SK-N-MC (cell line): ENCODE measurements at places on chromosomes 7 and 10.

DNA sequence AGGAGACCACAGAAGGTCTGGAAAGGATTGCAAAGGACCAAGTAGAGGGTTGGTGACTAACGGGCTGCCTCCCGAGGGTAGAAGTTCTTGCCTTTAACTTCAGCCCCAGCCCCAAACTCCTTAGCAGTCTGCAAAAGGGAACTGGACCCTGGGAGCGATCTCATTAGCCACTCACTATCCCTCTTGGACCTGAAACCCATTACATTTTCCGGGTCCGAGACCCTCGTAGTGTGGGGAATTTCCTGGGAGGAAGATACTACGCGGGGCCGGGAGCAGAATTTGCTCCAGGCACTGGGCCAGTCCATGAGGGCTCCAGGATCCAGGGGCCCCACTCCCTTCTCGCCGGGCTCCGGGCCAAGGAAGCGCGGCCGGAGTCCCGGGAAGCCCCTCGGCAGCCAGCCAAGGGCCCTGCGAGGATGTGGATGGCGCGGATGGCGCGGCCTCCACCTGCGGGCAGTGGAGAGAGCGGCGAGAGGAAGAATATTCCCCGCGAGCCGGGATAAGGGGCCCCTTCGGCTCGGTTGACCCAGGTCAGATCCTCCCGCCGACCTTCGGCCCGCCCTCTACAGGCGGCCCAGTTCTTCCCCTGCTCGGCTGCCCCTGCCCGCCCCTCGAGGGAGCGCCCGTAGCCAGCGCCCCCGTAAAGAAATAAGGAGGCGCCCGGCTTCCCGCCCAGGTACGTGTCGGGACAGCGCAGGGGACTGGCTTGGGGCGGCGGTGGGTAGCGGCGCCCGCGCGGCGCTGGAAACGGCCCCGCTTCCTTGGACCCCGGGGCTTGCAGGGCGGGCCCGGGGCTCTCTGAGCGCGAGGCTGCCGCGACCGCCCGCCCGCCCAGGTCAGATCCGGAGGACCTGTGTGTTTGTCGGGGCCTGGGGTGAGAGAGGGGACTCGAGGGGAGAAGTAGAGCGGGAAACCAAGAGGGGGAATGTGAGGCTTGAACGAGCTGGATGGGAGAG is at the start of gene MYO3A:
Gene MYO3A, plus strand, starts transcription at position 577 of the 956 bp plus-strand sequence. CDS start 17,882 bp downstream, outside the sequence.
- no peak for DNase-seq

GRCh38 chr7:98760201-98760651 is 109.6 kb downstream of the TMEM130 start:
- no peak for DNase-seq

GRCh38 chr10:48801001-48801421 is 116.3 kb downstream of the WDFY4 start:
- no peak for DNase-seq

GRCh38 chr7:151845412-151846205 is 31.3 kb downstream of the PRKAG2 start:
- DNase-seq, result no peak

DNA sequence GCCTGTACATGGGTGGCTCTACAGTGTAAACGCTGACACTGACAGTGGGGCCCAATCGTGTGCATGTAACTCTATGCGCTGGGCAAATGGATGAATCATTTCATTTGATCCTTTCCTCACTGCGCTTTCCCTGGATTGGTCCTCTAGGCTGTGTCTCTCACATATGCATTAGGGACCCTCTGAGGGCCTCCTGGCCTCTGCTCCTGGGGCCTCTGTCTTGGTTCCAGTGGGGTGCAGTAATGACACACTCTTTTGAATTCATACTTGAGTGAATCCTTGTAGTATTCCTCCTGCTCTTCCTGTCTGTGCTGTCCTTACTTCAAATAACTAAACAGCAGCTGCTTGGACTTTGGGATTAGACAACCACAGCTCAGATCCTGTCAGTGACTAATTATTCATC is 176.5 kb upstream of the ADO start:
- no peak for DNase-seq

DNA sequence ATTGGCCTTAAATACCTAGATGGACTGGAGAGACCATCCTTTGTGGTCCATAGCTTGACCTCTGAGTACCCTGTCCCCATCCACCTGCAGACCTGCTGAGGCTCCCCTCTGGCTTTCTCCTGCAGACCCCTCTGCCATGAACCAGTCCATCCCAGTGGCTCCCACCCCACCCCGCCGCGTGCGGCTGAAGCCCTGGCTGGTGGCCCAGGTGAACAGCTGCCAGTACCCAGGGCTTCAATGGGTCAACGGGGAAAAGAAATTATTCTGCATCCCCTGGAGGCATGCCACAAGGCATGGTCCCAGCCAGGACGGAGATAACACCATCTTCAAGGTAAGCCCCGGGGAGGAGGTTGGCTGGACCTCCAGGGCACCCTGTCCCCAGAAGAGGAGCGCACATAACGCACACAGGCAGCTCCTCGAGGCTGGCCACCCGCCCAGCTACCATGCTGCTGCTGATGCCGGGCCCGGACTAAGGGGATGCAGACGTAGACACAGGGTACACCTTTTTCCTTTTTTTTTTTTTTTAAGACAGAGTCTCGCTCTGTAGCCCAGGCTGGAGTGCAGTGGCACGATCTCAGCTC is 4.3 kb downstream of the IRF5 start:
- no peak for DNase-seq

DNA sequence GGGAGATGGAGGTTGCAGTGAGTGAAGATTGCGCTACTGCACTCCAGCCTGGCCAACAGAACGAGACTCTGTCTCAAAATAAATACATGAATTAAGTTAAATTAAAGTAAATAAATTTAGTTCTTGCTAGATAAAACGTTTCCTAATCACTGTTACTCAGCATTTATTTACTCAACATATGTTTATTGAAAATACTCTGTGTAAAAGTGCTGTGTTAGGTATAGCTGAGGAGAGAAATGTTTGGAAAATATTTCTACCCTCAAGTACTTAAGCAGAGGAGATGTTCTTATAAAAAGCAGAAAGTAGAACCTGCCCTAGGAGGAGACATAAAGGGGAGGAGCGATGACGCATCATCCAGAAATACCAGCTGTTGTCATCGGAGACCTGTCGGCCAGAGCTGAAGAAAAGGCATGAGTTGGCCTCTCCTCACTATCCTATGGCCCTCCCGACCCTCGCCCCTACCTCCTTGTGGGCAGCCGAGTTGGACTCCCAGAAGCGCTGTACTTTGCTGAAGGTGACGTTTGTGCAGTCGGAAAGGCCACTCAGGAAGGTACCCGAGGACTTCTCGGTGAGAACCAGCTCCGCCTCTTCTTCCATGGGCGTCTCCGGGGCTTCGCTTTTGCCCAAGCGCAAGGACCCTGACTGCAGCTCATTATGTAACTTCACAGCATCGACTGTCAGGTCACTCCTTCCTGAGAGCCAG is 1.1 kb downstream of the RRP12 start:
- no peak for DNase-seq

DNA sequence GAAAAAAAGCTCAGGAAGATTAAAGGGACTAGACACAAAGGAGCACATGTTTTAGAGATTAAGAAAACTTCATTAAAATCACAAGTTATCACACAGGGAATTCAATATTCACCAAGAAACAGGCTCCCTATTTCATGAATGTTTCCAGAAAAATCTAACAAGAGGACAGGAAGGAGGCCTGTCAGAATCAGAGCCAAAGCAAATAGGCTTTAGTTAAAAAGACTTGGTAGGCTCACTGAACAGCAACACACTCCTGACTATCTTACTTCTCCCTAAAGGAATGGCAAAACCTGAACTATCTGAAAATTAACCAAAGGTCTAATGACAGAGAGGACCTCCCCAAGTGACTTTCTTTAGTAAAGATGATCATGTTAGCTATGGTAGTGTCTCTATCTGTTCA is 188.3 kb upstream of the MEOX2 start:
- DNase-seq, result no peak

DNA sequence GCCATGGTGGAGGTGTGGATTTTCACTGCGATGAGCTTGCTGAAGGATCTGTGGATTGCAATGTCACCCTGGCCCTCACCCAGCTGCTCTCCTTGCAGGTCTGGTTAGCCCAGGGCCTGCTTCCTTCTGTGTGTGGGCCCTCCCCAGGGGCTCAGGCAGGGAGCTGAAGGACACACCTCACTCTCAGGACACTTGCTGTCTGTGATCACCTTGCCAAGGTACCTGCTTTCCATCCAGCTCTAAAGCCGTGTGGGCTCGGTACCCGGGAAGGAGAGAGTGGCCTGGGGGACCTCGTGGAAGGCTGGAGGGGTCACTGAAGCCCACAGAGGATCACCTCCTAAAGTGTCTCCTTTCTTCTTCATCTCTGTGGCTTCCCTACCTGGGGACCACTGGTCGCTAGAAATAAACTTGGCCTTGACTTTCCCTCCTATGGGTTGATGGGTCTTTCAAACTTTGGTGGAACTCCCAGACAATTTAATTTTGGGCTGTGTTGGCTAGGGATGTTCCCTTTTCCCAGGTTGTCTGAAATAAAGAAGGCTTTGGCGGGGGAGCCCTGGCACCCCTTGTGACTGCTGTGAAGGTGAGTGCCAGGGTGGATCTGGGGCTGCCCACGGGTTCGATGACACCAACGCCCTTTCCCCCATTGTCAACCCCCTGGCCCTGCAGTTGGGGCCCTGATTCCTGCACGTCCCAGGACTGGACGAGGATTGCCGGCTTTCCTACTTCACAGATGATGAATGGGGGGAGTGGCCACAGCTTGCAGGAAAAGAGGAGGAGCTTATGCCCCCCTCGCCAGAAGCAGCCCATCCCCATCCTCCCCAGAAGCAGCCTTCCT is 331.0 kb downstream of the ADARB2 start:
- no peak for DNase-seq

- no peak for DNase-seq
These were observed 157.4 kb upstream of the MAGI2 start for GRCh38 chr7:79610748-79611304.

DNA sequence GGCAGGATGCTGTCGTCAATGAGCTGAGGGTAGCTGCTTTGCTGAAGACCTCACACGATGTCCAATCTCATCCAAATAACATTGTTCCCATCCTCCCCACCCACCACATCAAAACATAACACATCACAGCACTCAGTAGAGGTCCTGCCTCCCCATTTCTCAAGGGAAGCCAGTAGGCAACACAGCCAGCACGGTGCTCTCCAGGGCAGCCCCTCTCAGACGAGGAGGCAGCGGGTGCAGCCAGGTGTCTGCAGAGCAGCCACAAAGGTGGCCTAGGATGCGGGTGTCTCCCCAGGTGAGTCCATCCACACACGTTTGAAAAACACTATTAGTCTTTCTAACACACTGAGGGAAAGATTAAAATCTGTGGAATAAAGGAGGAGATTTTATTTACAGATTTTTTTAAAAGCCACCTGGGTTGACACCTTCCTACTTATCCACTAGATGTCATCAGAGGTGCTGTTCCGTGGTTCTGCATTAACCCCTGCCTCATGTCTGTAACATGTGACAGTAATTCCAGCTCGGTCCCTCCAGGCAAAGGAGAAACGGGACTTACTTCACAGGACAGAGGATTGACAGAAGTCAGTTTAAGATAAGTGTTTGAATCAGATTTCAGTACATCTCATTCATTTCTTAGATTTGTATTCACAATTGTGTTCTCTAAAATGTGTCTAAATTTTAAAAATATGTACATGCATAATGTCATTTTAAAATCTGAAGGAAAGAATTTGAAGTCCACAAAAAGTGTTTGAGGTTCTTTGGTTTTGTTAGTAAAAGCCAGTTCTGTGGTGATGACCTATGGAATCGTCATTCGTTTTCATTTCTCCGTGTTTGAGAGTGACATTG is 68.0 kb downstream of the LANCL2 start:
- DNase-seq, result no peak

GRCh38 chr7:94445696-94446194 is 51.0 kb downstream of the COL1A2 start:
- DNase-seq, result peak; percentile 65

- no peak for DNase-seq
These were observed 19.9 kb upstream of the CCNY start for GRCh38 chr10:35316218-35316967.

DNA sequence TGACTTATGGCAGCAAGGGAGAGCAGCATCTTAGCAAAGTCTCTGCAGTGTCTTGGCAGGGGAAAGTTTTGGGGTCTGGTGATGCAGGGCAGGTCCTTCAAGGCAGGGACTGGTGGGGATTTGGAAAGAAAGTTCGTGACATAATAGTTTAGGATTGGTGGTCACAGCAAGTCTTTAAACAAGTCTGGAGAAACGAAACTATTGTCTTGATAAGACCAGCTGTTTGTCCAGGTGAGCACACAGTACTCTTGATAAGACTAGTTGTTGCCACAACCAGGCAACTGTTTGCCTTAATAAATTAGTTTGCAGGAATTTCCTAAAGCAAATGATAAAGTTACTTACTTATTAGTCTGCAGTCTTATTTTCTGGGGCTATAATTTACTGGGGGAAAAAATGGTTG is 136.1 kb downstream of the AKR1D1 start:
- no peak for DNase-seq

DNA sequence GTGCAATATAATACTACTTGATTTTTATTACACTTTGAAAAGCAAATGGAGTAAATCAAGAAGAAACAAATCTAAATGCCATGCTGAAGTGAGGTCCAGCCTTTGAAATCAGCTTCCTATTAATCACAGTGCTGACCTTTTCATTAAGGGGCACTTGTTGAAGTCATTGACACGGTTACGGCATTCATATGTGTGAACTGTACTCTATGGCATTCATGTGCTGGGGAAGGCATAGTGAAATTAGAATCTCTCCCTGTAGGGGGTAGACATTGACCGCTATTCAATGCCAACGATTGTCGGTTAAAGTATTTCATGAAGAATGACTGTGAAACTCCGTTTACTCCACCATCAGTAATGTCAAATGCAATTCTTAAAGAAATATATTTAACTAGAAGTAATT is 296.1 kb upstream of the SEMA3A start:
- DNase-seq, result no peak

GRCh38 chr10:58518775-58519174 is 6.1 kb downstream of the BICC1 start:
- no peak for DNase-seq

DNA sequence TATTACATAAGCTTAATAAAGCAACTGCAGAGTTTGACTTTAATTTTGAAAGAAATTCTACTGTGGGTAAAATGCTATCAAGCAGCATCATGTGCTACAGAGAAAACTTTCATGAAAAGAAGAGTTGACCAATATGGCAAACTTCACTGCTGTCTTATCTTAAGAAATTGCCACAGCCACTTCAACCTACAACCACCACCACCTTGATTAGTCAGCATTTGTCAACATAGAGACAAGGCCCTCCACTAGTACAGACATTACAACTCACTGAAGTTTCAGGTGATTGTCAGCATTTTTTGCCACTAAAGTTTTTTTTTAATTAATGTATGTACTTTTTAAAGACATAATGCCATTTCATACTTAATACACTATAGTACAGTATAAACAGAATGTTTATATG is 350.3 kb downstream of the HPSE2 start:
- no peak for DNase-seq

DNA sequence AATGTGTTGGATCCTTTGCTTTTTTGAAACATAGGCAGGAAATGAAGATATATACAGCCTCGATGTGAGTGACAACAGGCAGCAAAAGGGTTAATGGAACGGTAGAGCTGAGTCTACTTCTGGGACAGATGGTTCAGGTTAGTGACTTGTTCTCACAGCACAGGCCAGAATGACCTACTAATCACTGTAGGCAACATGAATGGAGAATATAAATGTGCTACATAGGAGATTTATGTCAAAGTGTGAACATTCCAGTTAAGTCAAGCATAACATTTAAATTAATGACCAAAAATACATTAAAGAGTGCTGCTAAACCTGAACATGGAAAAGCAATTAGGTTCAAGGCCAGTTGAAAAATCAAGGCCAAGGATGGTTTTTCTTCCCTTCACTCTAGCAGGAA is 235.2 kb downstream of the POU6F2 start:
- DNase-seq, result no peak

GRCh38 chr10:5525561-5526341 is 990 bp downstream of the CALML3 start:
- DNase-seq, result no peak
